Uterus (tissue), 4 donors: ENCODE measurements at places on chromosomes 2 and 18.
A peak's percentile ranks its signal among the peaks of the same experiment; 100 is the strongest.

GRCh38 chr2:142165790-142166189, 35.0 kb upstream of the LRP1B start:
- no peak for DNase-seq

DNA sequence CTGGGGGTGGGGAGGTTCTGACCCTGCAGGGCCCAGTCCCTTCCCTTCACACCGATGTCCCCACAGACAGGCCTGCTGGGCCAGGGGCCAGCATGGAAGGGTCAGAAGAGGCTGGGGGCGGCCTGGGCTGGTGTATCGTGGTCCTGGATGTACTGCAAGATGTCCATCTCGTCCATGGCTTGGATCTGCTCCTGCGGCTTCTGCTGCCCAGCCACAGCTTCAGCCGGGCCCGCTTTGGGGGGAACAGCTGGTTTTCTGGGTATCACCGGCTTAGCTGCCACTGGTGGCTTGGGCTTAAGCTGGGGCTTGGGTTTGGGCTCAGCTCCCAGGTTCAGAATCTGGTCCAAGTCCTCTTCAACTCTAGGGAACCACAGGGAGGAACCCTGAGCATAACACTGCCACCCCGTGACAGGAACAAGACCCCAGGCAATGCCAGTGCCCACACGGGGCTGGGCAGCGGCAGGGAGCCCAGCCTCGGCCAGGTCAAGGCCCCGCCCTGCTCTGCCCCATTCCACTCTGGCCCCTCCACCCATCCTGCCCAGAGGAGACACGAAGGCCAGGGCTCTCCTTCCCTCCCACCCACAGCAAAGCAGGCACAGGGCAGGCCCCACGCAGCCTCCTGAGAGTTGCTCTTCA, 31.9 kb downstream of the HS1BP3 start:
- peak; percentile 29 for DNase-seq

- no peak for DNase-seq
These were observed 3.6 kb upstream of the DLX2 start for GRCh38 chr2:172106108-172106961.

DNA sequence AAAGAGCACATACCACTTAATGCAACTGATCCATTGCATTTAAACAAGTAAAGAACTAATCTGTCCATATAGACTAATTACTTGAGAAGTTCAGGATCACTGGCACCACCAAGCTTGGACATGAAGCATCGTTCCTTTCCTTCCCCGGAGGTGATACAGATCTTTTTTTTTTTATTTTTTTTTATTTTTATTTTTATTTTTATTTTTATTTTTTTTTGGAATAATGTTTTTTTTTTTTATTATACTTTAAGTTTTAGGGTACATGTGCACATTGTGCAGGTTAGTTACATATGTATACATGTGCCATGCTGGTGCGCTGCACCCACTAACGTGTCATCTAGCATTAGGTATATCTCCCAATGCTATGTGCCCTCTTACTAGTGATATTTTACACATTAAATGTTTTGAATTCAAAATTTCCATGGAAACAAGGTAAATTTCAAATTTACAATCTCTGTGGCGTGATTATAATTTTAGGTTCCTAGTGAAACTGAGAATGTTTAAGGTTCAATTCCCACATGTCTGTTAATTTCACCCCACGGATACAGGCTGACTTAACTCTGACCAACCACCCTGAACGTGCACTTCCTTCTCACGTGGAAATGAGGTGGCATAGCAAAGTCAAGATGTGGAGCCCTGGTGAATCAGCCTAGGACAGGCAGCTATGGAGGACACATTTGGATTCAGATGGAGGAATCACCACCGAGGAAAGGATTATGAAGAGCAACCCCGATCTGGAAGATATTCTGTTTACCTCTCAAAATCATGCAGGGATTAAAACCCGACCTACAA, 101.6 kb upstream of the THOC1 start:
- DNase-seq = no peak

GRCh38 chr2:110925479-110925878, 193.1 kb downstream of the ACOXL start:
- DNase-seq = no peak

DNA sequence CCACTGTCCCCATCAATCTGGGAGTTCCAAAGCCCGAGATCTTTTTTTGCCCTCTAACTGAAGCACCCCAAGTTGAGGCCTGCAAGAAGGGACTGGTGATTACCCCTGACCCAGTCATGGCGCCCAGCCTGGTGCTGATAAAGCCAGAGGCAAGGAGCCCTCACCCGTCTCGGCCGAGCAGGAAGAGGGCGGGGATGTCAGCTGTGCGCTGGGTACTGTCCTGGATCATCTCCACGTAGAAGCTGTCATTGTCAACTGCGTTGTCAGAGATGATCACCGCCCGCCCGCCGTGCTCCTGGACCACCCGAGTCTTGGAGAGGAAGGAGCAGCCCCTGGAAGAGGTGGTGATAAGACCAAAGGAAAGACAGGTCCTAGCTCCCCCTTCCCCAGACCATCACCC, 4.4 kb downstream of the PRADC1 start:
- no peak for DNase-seq

GRCh38 chr2:69221960-69222751, 164.9 kb downstream of the GFPT1 start:
- no peak for DNase-seq

DNA sequence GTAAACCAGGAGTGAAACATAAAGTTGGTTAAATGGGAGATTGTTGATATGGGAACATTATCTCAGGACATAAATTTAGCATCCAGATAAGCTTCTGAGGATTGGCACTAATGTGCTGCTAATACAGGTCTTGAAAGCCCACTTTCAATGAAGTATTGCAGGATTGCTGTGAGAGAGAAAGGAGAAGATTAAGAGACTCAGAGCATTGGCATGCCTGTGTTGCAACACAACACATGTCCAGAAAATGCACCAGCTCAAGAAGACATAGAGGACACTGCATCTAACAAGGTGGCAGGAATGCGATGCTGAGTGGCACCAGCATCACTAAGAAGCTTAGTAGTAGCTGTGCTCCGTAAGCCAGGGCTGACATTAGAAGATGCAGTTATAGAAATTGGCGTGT, 728.9 kb downstream of the SUCLG1 start:
- no peak for DNase-seq

- DNase-seq = no peak
These were observed 487.2 kb upstream of the RAB12 start for GRCh38 chr18:8121942-8122480.

DNA sequence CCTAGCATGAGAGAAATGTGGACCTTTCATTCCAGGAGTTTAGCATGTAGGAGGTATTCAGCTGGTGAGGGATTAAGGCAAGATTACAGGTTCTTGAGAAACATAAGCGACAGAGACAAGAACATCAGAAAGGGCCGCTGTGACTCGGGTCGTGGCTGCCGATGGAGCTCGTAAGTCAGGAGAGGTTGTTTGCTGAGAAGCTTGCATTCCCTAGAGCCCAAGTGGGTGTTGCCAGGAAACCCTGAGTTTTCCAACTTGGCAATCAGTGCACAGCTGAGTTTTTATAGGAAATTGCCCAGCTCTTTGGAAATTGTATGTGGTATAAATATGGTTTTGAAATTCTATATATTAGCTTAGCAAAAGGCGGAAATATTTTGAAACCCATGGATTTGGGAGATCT, 46.4 kb upstream of the CYP1B1 start:
- DNase-seq = no peak

- DNase-seq = no peak
These were observed 124.6 kb downstream of the LRATD1 start for GRCh38 chr2:14756981-14757657.

- no peak for DNase-seq
These were observed 5.4 kb upstream of the POU3F3 start for GRCh38 chr2:104848526-104848925.

DNA sequence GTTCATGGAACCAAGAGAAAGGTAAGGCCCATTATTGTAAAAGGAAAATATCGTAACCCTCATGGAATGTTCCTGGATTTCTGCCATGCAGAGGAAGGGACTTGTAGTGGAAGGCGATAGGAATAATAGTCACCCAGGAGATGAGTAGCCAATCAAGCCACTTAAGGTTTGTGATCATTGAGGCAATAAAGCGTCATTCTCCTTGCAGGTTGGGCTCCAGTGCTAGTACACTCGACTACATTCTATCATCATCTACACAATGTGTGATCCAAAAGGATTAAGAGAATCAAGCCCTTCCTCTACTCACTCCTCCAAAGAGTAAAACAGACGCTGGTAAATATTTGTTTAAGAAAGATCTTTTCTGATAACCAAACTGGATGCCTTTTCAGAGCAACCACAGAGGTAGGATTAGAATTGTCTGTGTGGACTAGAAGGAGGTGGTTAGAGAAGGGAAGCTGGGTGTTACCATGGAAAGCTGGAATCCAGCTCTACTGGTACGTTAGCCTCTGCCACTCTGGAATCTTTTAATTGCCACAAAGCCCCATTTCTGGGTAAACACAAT, 245.7 kb downstream of the IKZF2 start:
- no peak for DNase-seq

DNA sequence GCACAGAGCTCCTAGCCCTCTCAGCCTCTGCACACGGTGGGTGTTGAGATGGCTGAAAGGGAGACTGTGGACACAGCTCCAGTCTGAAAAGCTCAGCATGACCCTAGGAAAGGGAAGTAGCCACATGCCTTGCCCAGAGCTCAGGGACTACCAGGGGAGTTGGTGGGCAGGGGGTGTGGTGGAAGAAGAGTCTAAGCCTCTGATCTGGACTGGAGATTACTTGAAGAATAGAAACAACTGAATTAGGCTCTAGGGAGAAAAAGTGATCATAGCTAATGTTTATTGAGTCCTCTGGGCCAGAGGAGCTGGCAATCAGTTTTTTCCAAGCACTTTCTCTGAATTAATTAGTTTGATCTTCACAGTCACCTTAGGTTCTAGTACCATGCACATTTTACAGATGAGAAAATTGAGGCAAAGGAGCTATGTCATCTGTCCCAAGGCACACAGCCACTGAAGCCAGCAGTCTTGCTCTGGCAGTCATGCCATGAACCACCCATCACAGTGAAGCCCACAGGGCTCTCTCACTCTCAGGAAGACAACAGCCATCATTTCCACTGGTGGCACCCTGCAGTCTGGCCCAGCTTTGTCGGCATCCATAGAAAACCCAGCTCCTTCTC, 10.3 kb downstream of the SDC1 start:
- DNase-seq = no peak

DNA sequence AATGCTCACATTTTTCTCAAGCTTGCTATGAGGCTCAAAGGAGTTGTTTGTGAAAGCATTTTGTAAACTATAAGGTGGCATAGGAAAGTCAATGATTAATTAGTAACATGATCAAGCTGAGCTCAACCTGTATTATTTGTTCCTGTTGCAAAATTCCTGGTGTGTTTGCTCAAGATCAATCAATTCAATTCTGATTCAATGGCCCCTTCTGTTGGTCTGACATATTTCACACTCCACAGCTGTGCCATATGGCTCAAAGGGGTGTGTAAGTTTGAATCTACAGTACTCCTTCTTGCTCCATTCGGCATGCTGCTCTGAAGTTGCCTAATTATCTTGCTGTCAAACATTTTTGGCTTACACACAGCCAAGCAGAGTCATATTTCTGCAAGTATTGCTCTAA, 341.6 kb upstream of the LRP1B start:
- no peak for DNase-seq

GRCh38 chr2:150392614-150393013, 94.9 kb downstream of the RND3 start:
- no peak for DNase-seq

DNA sequence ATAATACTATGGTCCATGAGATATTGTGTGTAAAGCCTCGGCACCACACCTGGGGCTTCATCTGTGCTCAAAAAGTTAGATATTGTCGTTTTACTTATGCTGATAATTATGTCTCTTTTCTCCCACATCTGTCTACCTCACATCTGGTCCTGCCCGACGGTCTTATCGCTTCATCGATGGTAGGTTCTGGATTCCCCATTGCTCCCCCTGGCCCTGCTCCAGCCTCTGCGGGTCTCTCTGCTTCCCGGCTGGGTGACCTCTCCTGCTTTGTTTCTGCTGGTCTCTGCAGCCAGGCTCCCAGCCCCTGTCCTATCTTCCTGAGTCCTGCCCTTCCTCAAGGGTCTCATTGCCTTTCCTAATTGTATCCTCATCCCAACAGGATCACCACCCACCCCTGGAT, 294.2 kb downstream of the NDUFA10 start:
- no peak for DNase-seq

DNA sequence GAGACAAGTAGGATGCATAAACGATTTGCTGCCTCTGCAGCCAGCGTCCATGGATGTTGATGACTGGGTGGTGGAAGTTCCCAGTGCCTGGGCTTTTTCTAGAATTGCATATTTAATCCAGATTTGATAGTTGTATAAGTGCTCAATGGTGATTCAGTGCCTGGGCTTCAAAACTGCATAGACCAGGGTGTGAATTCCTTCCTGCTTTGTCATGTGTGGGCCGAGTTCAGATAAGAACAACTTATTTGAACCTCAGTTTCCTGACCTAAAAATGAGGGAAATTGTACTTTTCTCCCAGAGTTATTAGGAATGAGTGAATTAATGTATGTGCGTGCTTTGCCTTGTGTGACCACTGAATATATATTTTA, 154.6 kb downstream of the WDSUB1 start:
- DNase-seq = no peak

- no peak for DNase-seq
These were observed 6.3 kb upstream of the HS6ST1 start for GRCh38 chr2:128324897-128325410.

DNA sequence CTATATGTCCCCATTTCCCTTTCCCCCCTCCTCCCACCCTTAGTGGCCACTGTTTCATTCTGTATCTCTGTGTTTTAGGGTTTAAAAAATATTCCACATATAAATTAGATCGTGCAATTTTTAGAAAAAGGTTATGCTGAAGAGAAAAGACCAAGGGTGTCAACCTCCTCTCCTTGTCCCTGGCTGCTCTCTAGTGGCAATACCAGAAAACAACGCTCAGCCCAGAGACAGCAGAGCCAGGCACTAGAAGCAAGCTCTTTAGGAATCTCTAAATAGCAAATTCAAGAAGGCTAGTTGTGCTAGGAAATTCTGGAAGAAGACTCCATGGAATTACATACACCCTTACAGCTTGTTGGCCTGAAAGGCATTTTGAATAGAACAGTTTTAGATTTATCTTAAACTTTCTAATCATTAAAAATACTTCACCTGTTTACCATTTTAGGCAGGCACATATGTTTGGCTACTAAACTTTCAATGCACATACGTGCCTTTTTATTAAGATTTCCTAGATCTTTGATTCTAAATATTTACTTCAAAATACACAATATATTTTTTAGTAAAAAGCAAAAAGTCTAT, 35.1 kb upstream of the RASGRP3 start:
- peak; percentile 36 for DNase-seq

DNA sequence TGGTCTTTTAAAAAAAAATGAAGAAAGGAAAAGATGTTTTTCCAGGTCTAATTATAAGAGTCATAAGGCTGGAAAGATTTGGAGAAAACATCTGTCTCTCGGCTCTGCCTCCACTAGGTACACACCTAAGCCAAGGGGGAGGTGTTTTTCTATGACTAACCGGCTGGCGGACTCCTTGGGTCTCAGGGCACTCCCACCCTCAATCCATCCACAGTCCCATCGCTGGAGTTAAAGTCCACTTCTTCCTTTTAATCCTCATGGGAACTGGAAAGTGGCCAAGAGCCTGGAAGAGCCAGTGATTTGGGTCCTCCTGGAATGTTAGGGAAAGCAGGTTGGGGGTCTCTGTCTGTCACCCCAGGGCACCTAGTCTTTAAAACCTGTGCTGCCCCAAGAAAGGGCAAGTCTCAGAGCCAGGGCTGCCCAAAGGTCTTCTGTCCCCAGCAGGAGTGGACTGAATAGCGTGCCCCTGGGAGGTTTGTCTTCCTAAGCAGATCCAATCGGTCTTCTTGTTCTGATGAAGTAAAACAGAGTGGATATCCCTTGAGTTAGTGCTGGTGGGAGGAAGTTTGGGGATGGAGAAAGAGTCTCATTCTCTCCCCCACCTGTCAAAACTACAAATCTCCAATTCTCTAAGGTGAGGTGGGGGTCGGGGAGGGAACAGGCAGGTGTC, 66.4 kb downstream of the MCFD2 start:
- DNase-seq = peak; percentile 73
